ENCODE measurements at places on chromosomes 5 and 9.

GRCh38 chr5:98214240-98215051, 559.0 kb upstream of the RGMB start:
- DNase-seq = no peak

- no peak for DNase-seq
These were observed 5.2 kb downstream of the CRB2 start for GRCh38 chr9:123361086-123361730.

- no peak for DNase-seq
These were observed 33.5 kb downstream of the ANXA2R start for GRCh38 chr5:43006424-43007202.

GRCh38 chr5:166710271-166710670, 1581.2 kb upstream of the WWC1 start:
- DNase-seq = no peak

DNA sequence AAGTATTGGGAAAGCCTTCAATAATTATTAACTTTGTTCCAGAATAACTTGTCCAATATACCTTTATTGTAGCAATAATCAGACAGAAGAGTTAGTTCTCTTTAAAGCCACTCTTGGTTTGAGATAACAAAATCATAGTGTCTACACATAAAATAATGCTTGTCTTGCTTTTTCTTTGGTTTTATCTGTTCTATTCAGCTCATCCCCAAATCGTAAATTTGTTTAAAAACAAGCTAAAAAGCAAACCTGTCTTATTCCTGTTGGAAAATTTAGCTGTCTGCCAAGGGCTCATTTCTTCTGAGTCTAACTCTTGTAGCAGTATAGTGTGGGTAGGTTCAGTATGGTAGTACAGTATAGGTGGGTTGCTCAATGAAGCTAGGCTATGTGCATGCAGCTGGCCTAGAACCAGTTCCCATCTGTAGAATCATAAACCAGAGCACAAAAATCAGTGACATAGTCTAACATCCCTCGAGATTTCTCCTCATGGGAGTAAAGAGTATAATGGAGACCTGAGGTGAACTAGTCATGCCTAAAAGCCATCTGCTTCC, 17.9 kb upstream of the APBA1 start:
- no peak for DNase-seq

DNA sequence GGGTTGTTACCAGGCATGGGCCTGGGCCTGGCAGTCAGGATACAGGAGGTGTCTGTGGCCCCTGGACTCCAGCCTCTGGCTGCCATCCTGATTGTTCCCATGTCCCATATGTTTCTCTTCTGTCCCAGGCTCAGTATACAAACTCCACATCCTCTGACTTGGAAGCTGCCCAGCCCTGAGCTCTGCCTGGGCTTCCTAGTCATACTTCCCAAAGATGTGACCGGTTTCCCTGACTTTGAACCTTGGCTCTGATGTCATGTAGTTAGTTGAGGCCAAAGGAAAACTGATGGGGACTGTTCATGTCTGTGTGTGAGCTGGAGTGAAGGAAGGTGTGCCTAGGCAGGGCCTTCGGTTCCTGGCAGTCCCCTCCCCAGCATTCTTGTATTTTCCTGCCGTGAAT, 50.4 kb downstream of the CYSTM1 start:
- DNase-seq = no peak

DNA sequence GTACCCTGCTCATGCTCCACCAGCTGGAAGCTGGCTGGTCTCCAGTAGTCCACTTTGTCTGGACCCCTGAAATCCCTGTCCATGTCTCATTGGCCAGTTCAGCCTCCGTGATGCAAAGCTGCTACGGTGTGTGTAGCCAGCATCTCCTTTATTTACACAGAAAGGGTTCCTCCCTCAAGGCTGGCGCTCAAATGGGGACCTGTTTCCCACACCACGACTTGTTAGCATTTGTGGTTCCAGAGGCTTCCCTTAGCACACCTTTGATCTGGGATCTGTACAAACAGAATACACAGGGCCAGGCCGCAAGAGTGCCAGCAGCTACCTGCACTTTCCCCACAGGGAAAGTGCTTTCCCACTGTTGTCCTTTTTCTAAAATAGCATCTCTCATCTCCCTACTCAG, 5.7 kb upstream of the SMU1 start:
- DNase-seq = no peak

GRCh38 chr5:173258466-173258865, 23.5 kb upstream of the NKX2-5 start:
- no peak for DNase-seq

GRCh38 chr9:99852617-99853016, 30.9 kb downstream of the NR4A3 start:
- DNase-seq = no peak

DNA sequence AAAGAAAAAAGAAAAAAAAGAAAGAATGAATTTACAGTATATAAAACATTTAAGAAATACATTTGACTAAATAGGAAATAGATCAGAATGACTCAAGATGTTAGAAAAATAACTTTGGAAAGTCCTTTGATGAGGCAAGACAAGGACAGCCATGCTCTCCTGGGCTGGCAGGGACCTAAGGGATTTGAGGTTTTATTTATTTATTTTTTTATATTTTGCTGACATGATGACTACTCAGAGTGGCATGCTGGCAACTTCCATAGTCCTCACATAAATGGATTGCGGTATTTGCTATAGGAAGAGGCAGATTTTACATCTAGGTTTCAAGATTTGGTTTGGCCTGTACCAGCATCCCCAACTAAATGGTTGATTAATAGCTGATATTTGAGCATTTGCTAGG, 17.7 kb downstream of the SLC28A3 start:
- no peak for DNase-seq

DNA sequence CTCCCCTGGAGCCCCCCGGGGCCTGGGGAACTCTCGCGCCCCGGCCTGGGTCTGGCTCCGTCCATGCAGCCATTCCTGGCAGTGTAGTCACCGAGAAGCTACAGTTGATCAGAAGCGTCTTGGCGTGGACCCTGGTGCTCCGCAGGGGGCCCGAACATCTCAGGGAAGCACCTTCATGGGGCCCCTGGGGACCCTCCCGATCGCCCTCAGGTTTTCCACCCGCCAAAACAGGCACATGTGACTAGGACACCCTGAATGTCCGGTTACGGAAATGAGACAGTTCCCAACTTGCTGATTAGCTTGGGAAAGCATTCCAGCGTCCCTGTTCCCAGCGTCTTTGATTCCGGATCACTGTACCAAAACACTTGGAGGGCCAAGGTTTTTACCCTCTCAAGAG, 472 bp downstream of the FBXO4 start:
- no peak for DNase-seq

GRCh38 chr5:31825518-31826068, 186.7 kb downstream of the PDZD2 start:
- peak; percentile 13 for DNase-seq

DNA sequence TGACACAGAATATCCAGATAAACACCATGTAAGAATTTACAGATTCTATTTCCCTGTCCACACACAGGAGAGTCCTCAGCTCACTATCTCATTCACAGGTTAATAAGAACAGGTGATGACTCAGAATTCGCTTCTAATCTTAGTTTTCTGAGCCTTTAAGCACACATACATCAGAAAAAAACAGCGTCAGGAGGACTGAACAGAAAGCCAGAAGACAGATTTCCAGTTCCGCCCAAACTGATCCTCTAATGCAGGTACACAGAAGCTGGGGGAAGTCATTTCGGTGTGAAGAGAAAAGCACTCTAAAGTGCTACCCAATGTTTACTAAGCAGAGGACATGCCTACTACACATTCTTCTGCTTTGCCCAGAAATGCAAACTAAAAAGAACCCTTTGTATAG, 1.6 kb downstream of the CEMIP2 start:
- no peak for DNase-seq

GRCh38 chr5:130616161-130616560, 548.9 kb downstream of the HINT1 start:
- DNase-seq = no peak

- no peak for DNase-seq
These were observed 121.7 kb downstream of the EBF1 start for GRCh38 chr5:158978061-158978460.

DNA sequence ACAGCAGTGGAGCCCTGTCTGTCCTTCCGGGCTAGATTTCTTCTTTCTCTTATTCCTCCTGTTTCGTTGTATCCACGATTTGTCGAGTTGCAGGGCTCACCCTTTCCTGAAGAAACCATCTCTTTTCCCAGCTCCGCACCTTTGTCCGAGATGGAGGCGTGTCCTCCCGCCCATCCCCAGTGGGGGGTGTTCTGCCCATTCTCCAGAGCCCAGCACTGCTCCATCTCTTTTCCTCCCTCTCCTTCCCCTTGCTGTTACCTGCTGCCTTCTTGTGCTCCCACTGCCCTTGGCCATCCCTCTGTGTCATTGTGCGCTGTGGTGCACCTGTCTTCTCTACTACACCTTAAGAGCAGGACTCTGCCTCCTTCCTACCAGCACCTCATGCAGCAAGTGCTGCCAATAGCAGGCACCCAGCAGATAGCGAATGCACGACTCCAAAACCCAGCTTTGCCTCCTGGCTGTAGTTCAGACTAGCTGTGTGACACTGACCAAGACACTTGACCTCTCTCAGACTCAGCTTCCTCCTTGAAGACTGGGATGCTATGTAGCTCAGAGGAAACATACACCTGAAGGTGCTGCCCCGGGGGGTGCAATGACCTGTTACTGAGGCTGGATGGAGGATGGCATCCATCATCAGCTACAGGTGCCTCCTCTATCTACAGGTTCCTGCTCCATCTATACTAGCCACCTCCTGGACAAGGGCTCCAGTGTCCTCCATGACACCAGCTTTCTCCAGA, 8.9 kb downstream of the OR13J1 start:
- no peak for DNase-seq

DNA sequence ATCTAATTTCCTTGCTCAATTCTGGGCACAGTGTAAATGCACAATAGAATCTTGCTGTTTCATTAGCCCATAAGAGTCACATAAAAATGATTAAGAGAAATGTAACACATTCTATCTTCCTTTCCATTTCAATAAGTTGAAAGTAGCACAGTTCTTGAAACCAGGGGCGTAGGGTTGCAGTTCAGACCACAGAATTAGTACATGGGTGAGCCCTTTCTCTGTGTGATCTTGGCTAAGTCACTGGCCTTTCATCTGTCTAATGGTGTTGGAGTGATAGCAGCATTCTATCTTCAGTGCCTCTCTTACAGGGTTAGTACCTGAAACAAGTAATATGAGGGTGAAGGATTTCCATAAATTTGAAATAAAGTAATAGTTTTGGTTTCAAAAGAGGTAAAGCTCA, 445.3 kb upstream of the ZNF462 start:
- DNase-seq = no peak

DNA sequence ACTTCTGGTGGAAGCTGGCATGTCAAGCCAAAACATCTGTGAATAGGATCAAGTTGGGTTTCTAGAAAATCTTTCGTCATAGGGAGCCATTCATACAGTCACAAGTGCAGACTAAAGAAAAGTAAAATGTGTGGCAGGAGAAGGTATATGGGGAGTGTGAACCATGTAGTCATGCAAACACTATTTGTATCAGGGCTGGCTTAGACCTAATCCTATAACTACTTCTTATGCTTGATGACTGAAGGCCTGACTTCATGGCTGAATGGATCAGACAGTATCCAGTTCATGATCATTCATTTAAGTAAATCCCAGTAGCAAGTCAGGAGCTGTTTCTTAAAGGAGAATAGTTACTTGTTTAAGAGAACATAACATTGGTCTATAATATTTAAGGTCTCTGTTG, 63.8 kb upstream of the DAPK1 start:
- no peak for DNase-seq

- peak; percentile 36 for DNase-seq
These were observed 117.7 kb downstream of the SLC12A2 start for GRCh38 chr5:128201065-128201926.

GRCh38 chr5:135559354-135559753, 19.4 kb downstream of the CXCL14 start:
- no peak for DNase-seq

All from NCI-H1105 (cell line).